ENCODE measurements at places on chromosomes 5 and 9.

- DNase-seq, result no peak
These were observed 201.0 kb upstream of the HMHB1 start for GRCh38 chr5:143610946-143611345.

- no peak for DNase-seq
These were observed 137.1 kb upstream of the TMEM161B start for GRCh38 chr5:88405783-88406182.

- no peak for DNase-seq
These were observed 309.8 kb downstream of the TAF11L14 start for GRCh38 chr5:17944046-17944445.

DNA sequence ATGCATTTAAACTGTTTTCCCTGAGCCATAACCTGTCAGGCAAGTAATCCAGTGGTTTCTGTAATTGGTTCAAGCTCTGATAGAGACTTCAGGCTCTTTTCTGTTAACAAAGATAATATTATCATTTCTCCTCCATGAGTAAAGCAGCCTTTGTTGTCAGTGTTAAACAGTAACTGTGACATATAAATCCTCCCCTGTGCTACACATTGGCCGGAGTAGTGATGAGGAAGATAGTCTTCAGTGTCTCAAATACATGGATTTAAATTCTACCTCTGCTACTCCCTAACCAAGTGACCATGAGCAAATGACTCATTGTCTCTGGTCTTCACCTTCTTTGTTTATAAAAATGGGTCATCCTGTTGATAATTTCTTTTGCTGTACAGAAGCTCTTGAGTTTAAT, 615.5 kb upstream of the CHD1 start:
- DNase-seq, result no peak

GRCh38 chr5:172534229-172535107, 80.1 kb upstream of the SH3PXD2B start:
- DNase-seq, result no peak

GRCh38 chr9:38756702-38757101, 36.8 kb upstream of the FAM240B start:
- DNase-seq, result no peak

DNA sequence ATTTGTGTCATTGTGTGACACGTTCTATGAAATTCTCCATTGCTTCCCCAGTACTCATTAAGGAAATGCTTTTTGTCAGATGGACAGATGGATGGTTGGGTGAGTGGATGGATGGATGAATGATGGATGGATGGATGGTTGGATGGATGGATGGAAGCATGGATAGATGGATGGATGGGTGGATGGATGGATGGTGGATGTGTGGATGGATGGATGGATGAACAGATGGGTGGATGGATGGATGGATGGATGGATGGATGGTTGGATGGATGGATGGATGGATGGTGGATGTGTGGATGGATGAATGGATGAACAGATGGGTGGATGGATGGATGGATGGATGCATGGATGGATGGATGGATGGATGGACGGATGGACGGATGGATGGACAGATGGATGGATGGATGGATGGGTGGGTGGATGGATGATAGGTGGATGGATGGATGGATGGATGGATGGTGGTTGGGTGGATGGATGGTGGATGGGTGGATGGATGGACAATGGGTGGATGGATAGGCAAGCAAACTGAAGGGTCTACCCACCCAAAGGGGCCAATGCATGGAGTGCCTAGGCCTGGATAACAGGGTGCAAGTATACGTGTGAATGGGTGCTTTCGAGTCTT, 24.0 kb upstream of the GTF3C5 start:
- no peak for DNase-seq

DNA sequence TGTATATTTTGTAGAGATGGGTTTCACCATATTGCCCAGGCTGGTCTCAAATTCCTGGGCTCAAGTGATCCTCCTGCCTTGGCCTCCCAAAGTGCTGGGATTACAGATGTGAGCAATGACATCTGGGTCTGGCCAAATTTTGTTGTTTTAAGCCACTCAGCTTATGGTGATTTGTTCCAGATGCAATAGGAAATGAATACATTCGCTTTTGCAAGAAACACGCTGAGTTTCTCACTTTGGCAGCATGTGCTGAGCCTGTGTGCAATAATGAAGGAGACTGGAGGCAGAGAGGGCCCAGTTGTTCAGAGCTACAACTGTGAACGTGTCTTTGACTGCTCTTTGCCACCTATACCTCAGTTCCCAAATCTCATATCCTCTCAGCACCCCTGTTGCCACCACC, 56.4 kb downstream of the KIF4B start:
- no peak for DNase-seq

DNA sequence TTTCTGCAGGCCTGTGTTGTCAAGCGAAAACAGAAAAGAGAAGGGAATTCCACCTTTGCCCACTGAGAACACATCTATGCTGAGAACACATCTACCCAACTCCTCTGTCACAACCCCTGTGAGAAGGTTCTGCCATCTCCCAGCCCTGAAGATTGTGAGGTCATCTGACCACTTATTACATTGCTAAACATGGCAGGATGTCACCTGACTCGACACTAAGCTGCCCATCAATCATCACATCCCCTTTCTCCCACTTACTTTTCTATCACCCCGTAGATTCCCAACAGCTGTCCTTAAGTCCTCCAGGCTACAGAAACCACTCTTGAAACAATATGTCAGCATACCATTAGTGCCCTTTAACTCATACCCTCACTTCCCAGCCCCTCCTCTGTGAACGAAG, 64.2 kb upstream of the PRSS3 start:
- DNase-seq, result no peak

DNA sequence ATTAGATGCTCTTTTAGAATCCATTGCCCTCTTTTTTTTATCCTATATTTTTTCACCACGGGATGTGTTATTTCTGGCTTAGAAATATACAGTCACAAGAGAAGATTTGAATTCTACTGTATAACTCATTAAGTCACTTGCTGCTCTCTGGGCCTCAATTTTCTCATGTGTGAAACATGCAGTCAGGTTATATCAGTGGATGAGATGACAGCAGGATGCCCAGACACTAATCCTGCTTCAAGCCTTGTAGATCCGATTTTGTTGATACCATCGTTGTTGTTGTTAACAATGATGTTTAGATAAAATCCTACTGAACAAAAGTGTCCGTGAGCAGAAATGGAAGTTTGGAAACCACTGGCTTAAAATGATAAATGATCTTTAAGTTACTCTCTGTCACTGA, 421.9 kb upstream of the DMAC1 start:
- no peak for DNase-seq
